Activated CD4-positive, alpha-beta memory T cell treated with anti-CD3 and anti-CD28 coated beads, Interleukin-2, amount 10 ng/mL, durations not matched to agents 7 days and 5 days (primary cell): ENCODE measurements at places on chromosomes 3 and 15.

GRCh38 chr3:123914829-123915228 lies 30.7 kb upstream of the MYLK start:
- H3K27ac ChIP-seq = no peak overlapping the region
- peaks cover 21% of the 10 kb centered on the region for H3K36me3 ChIP-seq
- no peak for DNase-seq
- H3K4me1 ChIP-seq = no peaks in the 10 kb centered on the region

DNA sequence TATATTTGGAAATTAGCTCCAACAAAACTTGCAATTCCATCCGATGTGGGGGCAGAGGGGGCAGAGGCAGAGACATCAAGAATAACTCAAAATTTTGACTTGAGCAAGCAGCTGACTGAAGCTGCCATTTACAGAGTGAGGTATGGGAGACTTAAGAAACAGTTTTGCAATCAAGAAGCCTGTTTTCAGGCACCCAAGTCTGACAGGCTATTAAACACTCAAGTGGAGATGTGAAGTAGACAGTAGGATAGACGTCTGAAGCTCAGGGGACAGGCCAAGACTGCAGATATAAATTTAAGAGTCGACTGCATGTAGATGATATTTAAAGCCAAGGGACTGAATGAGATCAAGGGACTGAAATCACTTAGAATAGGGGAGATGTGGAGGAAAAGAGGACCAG lies 9.9 kb upstream of the SH3BP5 start:
- peaks cover 8% of the 10 kb centered on the region for H3K27me3 ChIP-seq
- no peak for DNase-seq
- peaks cover 7% of the 10 kb centered on the region for H3K36me3 ChIP-seq
- no peak overlapping the region for H3K4me3 ChIP-seq

DNA sequence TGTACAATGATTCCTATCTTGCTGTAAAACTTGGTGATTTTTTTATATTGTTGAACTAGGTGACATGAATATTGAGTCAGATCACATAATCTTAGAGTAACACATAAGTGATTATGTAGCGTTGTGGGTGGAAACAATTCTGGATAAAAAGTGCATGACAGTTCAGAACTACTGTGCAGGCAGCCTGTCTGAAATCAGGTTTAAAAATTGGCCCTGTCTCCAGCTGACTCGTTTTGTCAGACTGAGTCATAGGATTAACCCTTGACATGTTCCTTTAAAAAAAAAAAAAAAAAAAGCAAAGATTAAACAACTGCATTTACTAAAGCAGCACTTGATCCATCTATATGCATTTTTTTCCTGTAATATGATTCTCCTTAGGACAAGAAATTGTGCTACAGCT lies 160.0 kb upstream of the CGNL1 start:
- no peaks in the 10 kb centered on the region for H3K27me3 ChIP-seq
- H3K36me3 ChIP-seq = no peaks in the 10 kb centered on the region
- no peak overlapping the region for H3K27ac ChIP-seq
- H3K4me3 ChIP-seq = no peak overlapping the region
- peaks cover 2% of the 10 kb centered on the region for H3K4me1 ChIP-seq

- no peak for DNase-seq
- no peak overlapping the region for H3K27ac ChIP-seq
- no peak overlapping the region for H3K4me3 ChIP-seq
These were observed 2.5 kb downstream of the NDUFAF3 start for GRCh38 chr3:49024449-49024848.

- H3K36me3 ChIP-seq = no peaks in the 10 kb centered on the region
- no peaks in the 10 kb centered on the region for H3K27me3 ChIP-seq
- DNase-seq = no peak
- H3K27ac ChIP-seq = no peak overlapping the region
- H3K4me1 ChIP-seq = no peaks in the 10 kb centered on the region
These were observed 54.6 kb downstream of the RBMS3 start for GRCh38 chr3:29335438-29335837.
